Cardiac muscle cell (in vitro differentiated cells and primary cell): ENCODE measurements at places on chromosomes 12 and 14. TPM values are rescaled to one million over a fixed set of nuclear protein-coding genes. Genes with fewer than 3 reads are reported as not detected.

DNA sequence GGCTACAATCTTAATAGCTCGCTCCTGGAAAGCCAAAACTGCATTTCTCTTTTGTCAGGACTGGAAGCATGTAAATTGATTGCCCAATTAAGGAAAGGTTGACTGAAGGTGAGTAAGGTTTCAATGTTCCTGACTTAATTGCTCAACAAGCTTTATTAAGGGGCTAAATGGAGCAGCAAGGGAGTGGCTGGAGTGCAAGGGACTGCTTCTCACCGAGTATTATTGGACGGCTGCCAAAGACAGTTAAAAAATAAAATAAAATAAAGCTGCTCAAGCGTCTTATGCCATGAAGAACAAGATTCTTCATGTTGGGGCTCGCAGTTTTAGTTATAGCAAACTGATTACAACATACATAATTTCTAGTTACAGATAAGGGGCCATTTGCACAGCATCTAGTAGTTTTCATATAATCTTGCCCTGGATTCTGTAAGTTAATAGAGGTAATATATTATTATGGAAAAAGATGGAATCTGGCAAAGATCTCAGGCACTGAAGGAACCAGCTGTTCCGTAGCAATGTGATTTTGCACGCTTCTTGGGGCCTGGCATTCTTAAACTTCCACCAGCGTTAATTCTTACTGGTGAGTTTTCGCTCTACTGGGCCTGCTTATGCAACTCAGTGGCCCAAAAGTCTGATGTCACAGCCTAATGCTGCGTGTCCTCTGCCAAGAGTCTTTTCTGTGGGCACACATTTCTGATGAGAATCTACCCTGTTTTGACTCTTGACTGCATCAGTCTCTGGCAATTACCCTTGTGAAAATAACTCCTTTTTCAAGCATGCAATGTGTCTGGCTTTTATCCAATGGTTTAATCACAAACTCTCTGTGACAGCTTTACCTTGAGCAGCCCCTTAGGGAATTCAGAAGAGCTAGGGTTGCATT is 108.5 kb downstream of the SLC38A1 start:
- peak overlapping the region; percentile 92 for H3K27ac ChIP-seq
- H3K36me3 ChIP-seq: no peaks in the 10 kb centered on the region
- peak; percentile 71 for DNase-seq
- peaks cover 20% of the 10 kb centered on the region for H3K4me1 ChIP-seq

GRCh38 chr14:51786227-51786626 is 74.2 kb upstream of the GNG2 start:
- no peak for DNase-seq
- no peaks in the 10 kb centered on the region for H3K27me3 ChIP-seq
- H3K27ac ChIP-seq: no peak overlapping the region
- H3K36me3 ChIP-seq: no peaks in the 10 kb centered on the region
- H3K4me1 ChIP-seq: no peaks in the 10 kb centered on the region

GRCh38 chr12:52310622-52311284 is 10.4 kb downstream of the KRT83 start:
- no peak for DNase-seq
- H3K27ac ChIP-seq: no peak overlapping the region
- peaks cover 86% of the 10 kb centered on the region for H3K27me3 ChIP-seq

GRCh38 chr12:101116911-101117310 is 93.1 kb downstream of the SLC5A8 start:
- H3K27me3 ChIP-seq: no peaks in the 10 kb centered on the region
- no peaks in the 10 kb centered on the region for H3K36me3 ChIP-seq
- no peak overlapping the region for H3K27ac ChIP-seq
- no peak for DNase-seq
- no peak overlapping the region for H3K4me3 ChIP-seq

The TEP1 gene
- 8.2 and 8.5 TPM in 2 replicates for total RNA-seq

- DNase-seq: no peak
- H3K27me3 ChIP-seq: no peaks in the 10 kb centered on the region
- no peak overlapping the region for H3K4me3 ChIP-seq
- H3K27ac ChIP-seq: no peak overlapping the region
- H3K4me1 ChIP-seq: peaks cover 1% of the 10 kb centered on the region
- H3K36me3 ChIP-seq: peaks cover 70% of the 10 kb centered on the region
These were observed 16.7 kb downstream of the PPP1CC start for GRCh38 chr12:110726028-110726427.

The MYRFL gene
- total RNA-seq: 2.2 and 2.3 TPM in 2 replicates

DNA sequence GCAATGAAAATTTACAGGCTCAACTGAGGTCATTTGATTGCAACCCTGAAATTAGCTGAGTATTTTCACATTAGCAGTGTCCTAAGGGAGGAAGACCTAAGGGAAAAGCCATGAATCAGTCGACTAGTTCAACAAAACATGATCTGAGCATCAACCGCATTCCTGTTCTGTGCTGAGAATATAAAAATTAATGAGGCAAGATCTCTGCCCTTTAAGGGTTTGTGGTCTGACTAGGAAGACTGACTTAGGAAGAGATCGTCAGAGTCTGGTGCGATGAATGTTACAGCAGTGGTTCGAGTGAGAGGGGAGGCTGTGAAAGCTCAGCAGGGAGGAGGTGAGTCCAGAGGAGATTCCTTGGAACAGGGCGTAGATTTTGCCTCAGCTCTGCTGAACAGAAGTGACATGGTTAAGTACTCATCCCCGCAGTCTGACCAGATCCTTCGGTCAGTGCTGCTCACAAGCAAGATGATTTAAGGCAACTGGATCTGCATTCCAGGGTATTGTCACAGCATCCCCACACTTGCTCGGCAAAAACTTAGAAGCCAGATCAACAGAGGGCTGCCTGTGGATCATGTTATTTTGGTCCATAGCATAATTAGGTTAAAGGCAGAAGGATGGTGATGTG is 49.6 kb downstream of the BMAL2 start:
- H3K27me3 ChIP-seq: no peaks in the 10 kb centered on the region
- H3K4me3 ChIP-seq: no peak overlapping the region
- H3K27ac ChIP-seq: no peak overlapping the region
- no peak for DNase-seq
- H3K36me3 ChIP-seq: no peaks in the 10 kb centered on the region

GRCh38 chr14:106766145-106766544 is 1239.8 kb downstream of the TMEM121 start:
- DNase-seq: no peak
- no peak overlapping the region for H3K4me3 ChIP-seq
- H3K4me1 ChIP-seq: no peaks in the 10 kb centered on the region
- no peaks in the 10 kb centered on the region for H3K27me3 ChIP-seq
- no peak overlapping the region for H3K27ac ChIP-seq

DNA sequence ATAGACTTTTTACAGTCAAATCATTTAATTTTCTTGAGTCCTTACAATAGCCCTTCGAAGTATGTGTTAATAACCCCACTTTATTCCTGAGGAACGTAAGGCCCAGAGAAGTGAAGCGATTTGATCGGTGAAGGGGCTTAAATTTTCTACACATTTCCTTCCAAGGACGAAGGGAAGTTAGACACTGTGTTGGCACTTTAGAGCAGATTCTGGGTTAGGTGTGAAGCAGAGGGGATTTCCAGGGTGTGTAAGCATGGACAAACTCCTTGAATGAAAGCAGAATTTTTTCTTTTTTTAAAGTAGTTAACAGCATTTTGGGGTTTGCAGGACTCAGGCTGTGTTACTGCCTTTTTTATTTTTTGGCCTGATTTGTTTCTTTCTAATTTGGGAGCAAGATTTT is 38.9 kb downstream of the PRORP start:
- H3K27me3 ChIP-seq: no peaks in the 10 kb centered on the region
- DNase-seq: peak; percentile 11
- no peaks in the 10 kb centered on the region for H3K4me1 ChIP-seq
- H3K4me3 ChIP-seq: no peak overlapping the region

The MDP1 gene
- total RNA-seq: 39.3 and 59.8 TPM in 2 replicates

DNA sequence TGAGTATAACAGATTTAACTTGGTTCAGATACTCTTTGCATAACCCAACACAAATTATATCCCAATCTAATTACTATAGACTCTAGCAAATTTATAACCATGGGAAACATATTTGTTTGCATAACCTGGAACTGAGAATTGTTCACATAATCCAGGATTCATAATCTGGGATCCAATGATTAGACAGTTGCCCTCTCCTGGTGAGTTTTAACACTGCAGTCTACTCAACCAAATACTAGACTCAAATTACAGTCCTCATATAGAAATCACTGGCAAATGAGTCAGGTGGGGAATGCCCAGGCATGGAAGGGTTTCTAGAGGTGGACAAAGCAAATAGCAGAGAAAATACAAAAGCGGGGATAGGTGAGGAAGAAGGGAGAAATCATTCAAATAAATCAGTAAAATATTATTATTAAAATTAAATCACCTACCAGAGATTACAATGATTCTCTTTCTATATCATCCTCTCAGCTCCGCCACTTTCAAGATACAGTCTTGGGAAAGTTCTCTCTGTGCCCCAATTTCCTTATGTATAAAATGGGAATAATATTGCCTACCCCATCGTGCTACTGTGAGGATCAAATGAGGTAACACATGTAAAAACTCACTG is 9.4 kb downstream of the GCH1 start:
- no peaks in the 10 kb centered on the region for H3K27me3 ChIP-seq
- H3K4me3 ChIP-seq: no peak overlapping the region
- H3K27ac ChIP-seq: no peak overlapping the region
- H3K4me1 ChIP-seq: peaks cover 7% of the 10 kb centered on the region

- H3K4me3 ChIP-seq: no peak overlapping the region
- no peaks in the 10 kb centered on the region for H3K36me3 ChIP-seq
- H3K27me3 ChIP-seq: no peaks in the 10 kb centered on the region
- DNase-seq: no peak
- no peaks in the 10 kb centered on the region for H3K4me1 ChIP-seq
These were observed 266.4 kb downstream of the KCNH5 start for GRCh38 chr14:62778852-62779251.

The KRT78 gene
- total RNA-seq: not detected in 2 replicates

The IAPP gene
- total RNA-seq: 0.09 and 0.14 TPM in 2 replicates

The FAM222A gene
- 35.5 and 42.9 TPM in 2 replicates for total RNA-seq

DNA sequence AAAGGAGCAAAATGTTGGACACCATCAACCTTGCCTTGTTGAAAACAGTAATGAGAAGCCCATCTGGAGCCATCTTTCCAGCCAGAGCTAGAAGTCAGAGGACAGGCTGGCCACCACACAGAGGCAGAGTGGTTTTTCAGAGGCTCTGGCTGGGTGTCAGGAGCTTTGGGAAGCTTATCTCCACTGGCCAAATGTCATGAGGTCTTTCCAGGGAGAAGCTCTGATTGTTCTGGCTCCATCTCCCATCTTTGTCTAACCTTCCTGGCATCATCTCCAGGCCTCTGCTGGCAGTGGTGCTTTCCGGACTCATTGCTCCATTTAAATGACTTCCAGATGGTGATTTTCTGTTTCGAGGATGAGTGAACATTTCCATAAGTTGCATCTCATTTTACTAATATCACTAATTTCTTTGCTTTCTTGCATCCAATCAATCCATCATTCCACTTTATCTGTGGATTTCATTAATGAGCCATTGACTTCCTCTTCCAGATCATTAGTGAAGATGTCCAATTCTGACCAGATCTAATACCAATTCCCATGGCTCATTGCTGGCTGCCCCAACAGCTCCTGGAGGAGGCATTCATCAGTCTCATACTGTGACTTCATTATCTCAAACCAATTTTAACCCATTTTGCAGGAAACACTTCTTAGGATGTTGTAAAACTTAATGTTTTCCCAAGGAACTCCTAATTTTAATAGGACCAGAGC is 35.3 kb upstream of the TMTC1 start:
- H3K36me3 ChIP-seq: no peaks in the 10 kb centered on the region
- peak; percentile 22 for DNase-seq
- no peak overlapping the region for H3K4me3 ChIP-seq
- H3K27me3 ChIP-seq: no peaks in the 10 kb centered on the region
- no peak overlapping the region for H3K27ac ChIP-seq

The MORN3 gene
- 1.1 and 2.0 TPM in 2 replicates for total RNA-seq

The SPIC gene
- total RNA-seq: not detected in 2 replicates

The KRT6A gene
- total RNA-seq: not detected in 2 replicates

DNA sequence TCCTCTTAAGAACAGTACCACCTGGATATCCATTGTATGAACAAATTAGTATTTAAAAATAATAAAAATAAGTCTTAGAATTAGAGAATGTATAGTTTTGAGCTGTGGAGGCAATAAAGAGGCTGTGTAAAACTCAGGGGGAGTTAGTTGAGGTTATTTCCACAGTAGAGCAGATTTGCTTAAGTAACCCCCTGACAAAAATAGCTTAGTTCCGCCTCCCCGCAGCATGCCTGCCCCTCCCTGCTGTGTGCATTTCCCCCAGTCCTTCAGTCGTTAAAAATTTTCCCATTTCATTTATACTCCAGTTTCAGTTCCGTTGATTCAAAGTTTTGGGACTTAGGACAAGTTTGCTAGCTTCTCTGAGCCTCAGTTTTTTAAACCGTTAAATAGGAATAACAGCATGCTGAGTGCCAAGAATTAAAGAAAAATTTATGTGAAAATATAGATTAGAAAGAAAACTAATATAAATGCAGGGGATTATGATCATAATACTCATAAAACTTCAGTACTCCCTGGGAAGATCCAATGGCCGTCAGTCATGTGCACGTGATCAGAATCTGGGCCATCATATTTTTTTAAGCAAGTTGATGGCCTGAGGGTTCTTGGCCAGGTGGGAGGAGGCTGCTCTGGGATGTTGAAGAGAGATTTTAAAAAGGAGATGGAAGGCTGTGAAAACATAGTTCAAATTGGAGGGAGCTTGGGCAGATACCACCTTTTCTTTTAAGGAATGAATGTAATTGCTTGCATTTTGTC is 14.5 kb upstream of the SLC38A2 start:
- no peaks in the 10 kb centered on the region for H3K27me3 ChIP-seq
- H3K4me1 ChIP-seq: peaks cover 51% of the 10 kb centered on the region
- no peak overlapping the region for H3K4me3 ChIP-seq
- DNase-seq: no peak

GRCh38 chr12:32249777-32250176 is 143.1 kb downstream of the BICD1 start:
- no peak overlapping the region for H3K4me3 ChIP-seq
- H3K4me1 ChIP-seq: no peaks in the 10 kb centered on the region
- no peak overlapping the region for H3K27ac ChIP-seq
- no peaks in the 10 kb centered on the region for H3K36me3 ChIP-seq
- no peak for DNase-seq
- H3K27me3 ChIP-seq: no peaks in the 10 kb centered on the region

The LMNTD1 gene
- total RNA-seq: not detected in 2 replicates

The MUCL1 gene
- not detected in 2 replicates for total RNA-seq

The PTPRQ gene
- total RNA-seq: 0.69 and 1.2 TPM in 2 replicates

The KRT83 gene
- total RNA-seq: not detected in 2 replicates

GRCh38 chr12:105337391-105337790 is 6.9 kb downstream of the C12orf75 start:
- no peaks in the 10 kb centered on the region for H3K36me3 ChIP-seq
- H3K4me3 ChIP-seq: no peak overlapping the region
- H3K4me1 ChIP-seq: peaks cover 34% of the 10 kb centered on the region
- no peak for DNase-seq

DNA sequence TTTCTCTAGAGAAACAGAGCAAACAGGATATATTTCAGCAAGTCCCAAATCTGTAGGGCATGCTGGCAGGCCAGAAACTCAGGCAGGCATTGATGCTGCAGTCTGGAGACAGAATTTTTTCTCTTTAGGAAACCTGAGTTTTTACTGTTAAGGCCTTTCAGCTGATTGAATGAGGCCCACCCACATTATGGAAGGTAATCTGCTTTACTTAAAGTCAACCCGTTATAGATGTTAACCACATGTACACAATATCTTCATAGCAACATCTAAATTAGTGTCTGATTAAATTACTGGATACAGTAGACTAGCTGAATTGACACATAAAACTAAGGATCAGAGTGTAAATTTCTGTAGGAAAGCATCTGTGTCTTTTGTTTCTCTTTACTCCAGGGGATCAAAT is 65.2 kb downstream of the SRGAP1 start:
- no peaks in the 10 kb centered on the region for H3K27me3 ChIP-seq
- no peaks in the 10 kb centered on the region for H3K36me3 ChIP-seq
- H3K4me1 ChIP-seq: peaks cover 9% of the 10 kb centered on the region
- no peak for DNase-seq
- H3K27ac ChIP-seq: no peak overlapping the region
- no peak overlapping the region for H3K4me3 ChIP-seq
